Activated T-cell treated with anti-CD3 and anti-CD28 coated beads, Interleukin-2, amount 50 U/mL, for 4 hours (primary cell): ENCODE measurements at places on chromosomes 16 and 17. TPM values are rescaled to one million over a fixed set of nuclear protein-coding genes. Genes with fewer than 3 reads are reported as not detected.

Gene CHMP1A
- 111 TPM for total RNA-seq

Gene RTN4RL1
- 2.5 TPM for total RNA-seq

Gene CDRT15
- total RNA-seq, result not detected

Gene SDR42E2
- not detected for total RNA-seq

Gene ZNF267
- 66.9 TPM for total RNA-seq

Gene KRTAP9-4
- total RNA-seq, result not detected

DNA sequence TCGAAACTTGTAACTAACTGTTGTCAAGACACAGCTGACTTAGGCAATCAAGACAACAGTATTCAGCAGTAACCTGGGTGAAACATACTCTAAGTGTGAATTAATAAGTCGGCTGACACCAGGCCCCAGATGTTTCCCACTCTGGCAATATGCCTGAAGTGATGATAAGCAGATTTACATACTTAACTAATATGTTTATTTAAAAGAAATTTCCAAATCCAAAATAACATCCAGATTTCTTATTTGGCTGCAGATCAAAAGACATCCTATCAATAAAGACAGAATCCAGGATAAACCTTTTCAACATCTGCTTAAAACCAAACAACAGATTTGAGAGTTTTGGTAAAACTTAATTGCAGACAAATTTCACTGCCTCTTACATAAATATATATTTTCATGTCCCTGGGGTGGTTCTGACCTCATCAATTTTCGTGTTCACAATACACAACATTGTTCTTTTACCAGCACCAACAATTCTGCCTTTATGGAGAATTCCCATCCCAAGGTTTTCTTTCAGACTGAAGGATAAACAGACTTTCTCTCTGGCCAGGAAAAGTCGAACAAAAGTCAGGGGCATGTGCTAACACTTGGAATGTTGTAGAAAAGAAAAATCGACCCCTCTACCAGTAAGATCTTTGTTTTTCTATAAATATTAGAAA, 45.1 kb upstream of the TOX3 start:
- no peak for DNase-seq

- no peak for DNase-seq
These were observed 581.4 kb downstream of the CDH11 start for GRCh38 chr16:64540434-64540833.

DNA sequence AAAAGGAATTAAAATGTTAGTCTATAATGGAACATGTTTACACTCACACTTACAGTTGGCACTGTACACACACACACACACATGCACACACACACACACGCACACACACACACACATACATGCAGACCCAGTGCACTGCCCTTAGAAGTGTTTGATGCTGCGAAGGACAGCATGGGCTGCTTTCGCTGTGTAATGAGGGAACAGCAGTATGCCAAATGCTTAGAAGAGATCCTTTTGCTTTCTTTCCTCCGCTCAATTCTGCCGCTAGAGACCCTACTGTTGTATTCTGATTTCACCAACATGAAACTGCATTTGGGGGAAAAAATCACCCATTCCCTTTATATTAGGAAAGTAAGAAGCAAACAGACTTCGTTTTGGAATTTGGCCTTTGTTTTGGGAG, 217.9 kb downstream of the ENGASE start:
- no peak for DNase-seq

DNA sequence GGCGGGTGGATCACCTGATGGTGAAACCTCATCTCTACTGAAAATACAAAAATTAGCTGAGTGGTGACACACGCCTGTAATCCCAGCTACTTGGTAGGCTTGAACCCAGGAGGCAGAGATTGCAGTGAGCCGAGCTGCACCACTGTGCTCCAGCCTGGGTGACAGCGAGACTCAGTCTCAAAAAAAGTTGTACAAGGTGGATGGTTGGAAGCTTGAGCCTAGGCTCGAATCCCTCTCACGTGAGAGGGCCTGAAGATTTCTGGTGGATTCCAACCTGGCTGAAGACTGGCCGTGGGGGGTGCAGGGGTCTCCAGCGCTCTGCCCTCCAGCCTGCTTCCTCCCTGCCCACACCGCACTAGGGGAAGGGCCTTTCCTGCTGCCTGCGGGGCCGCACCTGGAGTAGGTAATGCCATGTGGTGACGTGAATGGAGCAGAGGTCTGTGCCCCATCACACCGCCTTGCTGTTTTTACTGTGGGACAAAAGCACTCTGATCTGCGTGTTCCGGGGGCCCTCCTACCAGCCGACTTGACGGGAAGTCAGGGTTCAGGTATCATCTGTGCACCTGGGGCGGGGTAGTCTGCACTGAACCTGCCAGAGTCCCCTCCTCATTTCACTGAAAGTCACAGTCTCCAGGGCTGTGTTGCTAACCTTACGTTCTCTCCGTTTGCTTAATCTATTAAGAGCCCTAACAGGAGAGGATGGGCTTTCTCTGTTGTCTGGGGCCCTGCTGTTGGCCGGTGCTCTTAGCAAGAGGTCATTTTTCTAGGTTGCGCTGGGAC, 4.2 kb downstream of the RPL13 start:
- DNase-seq, result no peak

DNA sequence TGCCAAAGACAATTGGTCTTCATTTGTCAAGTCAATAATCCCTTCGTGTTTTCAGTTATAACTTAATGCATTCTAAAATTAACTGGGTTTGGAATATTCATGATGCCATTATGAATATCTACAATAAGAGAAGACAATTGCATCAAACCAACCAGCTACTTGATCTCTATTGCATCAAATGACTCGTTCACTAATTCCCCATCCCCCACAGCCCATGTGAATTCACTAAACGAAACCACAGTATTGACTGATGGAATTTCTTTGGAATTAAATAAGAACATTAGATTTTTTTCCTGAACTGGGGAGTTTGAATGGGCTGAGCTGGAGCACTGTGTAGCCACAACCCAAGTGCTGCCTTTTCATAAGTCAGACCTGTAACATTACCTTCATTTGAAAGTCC, 65.3 kb downstream of the HS3ST3B1 start:
- DNase-seq, result no peak

- DNase-seq, result no peak
These were observed 29.0 kb downstream of the KATNB1 start for GRCh38 chr16:57764341-57765159.

- no peak for DNase-seq
These were observed 21.6 kb downstream of the CCDC182 start for GRCh38 chr17:57723427-57724025.

- DNase-seq, result no peak
These were observed 66.9 kb downstream of the ZNF423 start for GRCh38 chr16:49788986-49789385.

GRCh38 chr17:21031756-21032396, 10.9 kb downstream of the USP22 start:
- no peak for DNase-seq

GRCh38 chr17:57899822-57900221, 50.0 kb upstream of the MRPS23 start:
- DNase-seq, result no peak

DNA sequence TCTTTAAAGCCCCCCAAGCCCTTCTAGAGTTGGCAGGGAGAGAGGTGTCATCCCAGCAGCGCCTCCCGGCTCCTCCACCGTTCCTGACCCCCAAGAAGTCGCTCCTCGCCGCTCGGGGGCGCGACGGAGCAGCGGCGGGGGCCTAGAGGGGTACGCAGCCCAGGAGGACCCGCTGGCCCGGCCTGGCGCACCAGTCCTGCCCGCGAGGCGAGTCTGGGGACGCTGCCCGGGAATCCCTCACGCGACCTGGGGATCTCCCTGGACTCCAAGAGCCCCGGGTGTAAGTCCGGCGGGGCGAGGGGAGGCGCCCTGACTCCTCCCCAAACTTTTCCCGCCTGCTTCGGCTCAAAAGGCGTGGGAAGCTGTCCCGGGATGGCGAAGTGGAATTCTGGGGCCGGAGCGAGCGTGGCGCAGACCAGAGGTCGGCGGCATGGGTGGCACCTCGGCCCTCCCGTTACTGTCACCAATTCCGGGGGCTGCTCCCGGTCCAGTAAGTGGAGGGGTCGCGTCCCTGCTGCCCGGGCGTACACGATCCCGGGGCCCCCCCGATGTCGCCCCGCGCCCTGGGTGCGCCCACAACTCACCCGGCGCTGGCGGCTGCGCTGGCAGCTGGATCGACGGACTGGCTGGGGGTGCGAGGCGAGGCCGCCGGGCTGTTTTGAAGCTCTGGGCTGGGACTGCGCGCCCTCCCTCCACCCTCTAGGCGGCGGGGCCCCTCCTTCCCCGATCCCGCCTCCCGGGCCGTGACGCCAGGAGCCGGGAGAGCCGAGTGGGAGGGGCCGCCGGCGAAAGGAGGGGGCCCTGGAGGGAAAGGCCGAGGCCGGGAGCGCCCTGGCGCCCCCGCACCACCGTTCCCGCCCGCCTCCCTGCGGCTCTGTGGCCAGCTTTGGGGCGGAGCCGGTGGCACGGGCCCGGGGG, at the start of gene EMP2:
EMP2 (minus strand) TSS at position 634 of the 918 bp plus-strand sequence. CDS start 32,981 bp downstream, outside the sequence.
- no peak for DNase-seq

- DNase-seq, result no peak
These were observed 3.7 kb upstream of the STAT5A start for GRCh38 chr17:42284566-42284965.

GRCh38 chr16:85475233-85475632, 137.9 kb upstream of the GSE1 start:
- DNase-seq, result no peak

- DNase-seq, result no peak
These were observed 14.3 kb upstream of the PRKAR1A start for GRCh38 chr17:68497885-68498319.

- DNase-seq, result no peak
These were observed 5.7 kb downstream of the LASP1 start for GRCh38 chr17:38875477-38876075.

GRCh38 chr17:47998044-47998443, 27.1 kb downstream of the CDK5RAP3 start:
- DNase-seq, result no peak

- no peak for DNase-seq
These were observed 171.1 kb downstream of the CDH11 start for GRCh38 chr16:64950731-64951130.

DNA sequence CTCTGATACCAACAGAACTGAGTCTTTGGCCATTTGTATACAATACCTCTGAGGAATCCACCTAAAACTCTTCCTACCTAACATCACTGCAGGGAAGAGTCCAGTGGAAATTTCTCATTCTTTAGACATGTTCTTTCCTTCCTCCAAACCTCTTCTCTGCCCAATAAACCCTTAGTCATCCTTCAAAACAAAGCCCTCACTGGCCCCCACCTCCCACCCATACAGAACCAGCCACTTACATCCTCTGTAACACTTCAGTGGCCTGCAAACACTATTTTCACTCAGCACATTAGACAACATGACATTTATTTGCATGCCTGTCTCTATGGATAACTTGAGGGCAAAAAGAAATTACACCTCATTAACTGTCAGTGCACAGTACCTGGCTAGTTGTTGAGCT, 200.3 kb upstream of the NOG start:
- DNase-seq, result no peak

- DNase-seq, result no peak
These were observed 10.8 kb downstream of the P2RX5 start for GRCh38 chr17:3685174-3685573.

DNA sequence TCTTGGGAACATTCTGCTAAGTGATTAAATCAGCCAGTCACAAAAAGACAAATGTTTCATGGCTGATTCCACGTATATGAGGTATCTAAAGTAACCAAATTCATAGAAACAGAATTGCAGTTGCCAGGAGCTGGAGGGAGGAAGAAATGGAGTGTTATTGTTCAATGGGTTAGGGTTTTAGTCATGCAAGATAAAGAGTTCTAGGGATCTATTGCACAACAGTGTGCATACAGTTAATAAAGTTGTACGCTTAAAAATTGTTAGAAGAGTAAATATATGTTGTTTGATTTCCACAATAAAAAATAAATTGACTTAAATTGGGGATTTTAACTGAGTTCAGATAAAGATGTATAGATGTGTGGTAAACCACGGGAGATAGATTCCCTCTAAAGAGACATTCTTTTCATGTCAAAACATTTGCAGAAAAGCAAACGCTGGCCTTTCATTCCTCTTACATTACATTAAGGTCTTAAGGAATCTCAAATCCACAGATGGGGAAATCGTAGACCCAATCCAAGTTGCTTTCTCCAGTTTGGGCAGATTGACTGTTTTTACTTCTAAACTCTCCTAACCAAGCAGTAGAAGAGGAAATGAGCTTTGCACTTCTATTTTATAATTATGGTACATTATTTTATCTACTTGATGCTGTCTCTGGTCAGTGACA, 4.6 kb downstream of the PRDM7 start:
- DNase-seq, result no peak

- DNase-seq, result no peak
These were observed 36.3 kb downstream of the GNA13 start for GRCh38 chr17:65020284-65020683.

DNA sequence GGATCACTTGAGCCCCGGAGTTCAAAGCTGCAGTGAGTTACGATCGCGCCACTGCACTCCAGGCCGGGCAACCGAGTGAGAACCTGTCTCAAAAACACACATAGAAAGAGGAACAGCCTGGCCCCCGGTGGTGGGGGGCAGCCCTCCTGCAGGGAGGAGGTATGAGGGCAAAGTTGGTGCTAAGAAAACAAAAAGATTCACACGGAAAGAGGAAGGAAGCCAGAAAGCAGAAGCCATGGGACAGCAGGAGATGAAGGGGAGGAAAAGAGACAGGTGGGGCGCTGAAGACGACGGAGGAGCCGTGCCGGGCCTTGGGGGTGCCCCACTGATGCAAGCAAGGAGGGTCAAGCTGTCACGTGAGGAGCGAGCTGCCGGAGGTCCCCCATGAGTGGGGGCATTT, 8.2 kb upstream of the C16orf74 start:
- no peak for DNase-seq

- peak; percentile 36 for DNase-seq
These were observed 10.2 kb downstream of the RNF213 start for GRCh38 chr17:80270836-80271235.

- no peak for DNase-seq
These were observed 63.4 kb downstream of the ADCY9 start for GRCh38 chr16:4052801-4053293.

GRCh38 chr17:82134101-82134500, 36.1 kb upstream of the FASN start:
- DNase-seq, result no peak

- DNase-seq, result no peak
These were observed 14.1 kb downstream of the CFAP20 start for GRCh38 chr16:58114827-58115825.
